ENCODE measurements at places on chromosomes 13 and 19.

DNA sequence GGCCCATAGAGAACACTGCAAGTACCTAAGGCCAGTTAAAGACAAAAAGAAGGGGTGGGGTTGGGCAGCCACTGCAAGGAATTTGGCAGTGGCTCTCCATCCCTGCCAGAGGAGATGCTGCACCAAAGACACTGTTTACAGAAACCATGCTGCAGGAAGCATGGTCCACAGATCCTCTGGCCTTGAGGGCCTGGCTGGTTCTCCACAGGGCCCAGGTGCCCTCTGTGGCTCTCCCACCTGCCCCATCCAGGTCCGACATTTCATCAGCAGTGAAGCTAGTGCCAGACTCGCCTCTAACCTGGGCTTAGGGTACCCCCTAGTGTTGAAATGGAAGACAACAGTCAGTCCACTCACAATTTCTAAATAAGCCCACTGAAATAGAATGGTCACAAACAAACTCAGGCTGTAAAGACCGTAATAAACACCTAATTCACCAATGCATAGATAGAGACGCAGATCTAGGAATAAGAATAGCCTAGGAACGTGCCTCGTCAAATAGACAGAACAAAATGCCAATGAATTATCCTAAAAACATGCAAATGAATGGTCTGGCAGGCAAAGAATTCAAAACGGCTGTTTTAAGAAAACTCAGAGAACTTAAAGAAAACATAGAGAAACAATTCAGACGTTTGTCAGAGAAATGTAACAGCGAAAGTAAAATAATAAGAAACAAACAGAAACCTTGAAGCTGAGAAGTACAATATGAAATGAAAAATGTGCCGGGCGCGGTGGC is 23.3 kb downstream of the LYPD4 start:
- peak; percentile 9 for DNase-seq

- no peak for DNase-seq
These were observed 984 bp downstream of the SIX5 start for GRCh38 chr19:45767881-45768654.

DNA sequence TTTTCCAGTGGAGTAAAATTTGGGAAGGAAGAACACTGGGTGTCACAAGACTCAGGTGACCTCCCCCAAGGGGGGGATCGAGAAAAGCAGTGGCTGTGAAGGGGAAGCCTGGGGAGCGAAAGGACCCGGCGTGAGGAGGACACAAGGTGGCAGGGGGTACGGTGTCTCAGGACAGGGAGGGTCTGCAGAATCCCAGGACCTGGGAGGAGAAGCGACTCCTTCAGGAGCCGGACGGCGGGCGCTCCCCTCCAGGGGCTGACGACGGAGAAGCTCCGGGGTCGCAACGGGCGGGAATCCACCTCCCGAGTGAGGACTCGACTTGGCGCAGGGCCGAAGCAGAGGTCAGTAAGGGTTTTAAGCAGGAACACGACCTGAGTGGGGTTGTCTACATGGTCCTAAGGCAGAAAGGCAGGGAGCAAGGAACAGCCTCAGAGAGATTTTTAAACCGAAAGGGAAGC is 529 bp downstream of the ZNF836 start:
- DNase-seq: no peak

DNA sequence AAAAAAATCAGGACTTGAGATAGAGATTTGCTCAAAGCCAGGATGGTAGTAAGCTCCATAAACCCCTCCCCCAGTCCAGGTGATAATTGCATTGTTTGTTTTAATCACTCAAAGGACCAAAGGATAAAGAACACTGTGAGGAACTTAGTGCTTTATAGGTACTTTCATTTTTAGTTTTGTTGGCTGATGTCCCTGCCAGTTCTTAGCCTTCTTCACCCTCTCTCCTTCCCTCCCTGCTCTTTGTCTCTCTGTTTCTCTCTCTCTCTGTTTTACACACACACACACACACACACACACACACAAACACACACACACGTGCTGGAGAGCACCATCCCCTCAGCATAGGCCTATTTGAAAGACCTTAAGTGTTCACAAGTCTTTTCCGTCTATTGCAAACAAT is 5.2 kb downstream of the FRY start:
- DNase-seq: no peak

DNA sequence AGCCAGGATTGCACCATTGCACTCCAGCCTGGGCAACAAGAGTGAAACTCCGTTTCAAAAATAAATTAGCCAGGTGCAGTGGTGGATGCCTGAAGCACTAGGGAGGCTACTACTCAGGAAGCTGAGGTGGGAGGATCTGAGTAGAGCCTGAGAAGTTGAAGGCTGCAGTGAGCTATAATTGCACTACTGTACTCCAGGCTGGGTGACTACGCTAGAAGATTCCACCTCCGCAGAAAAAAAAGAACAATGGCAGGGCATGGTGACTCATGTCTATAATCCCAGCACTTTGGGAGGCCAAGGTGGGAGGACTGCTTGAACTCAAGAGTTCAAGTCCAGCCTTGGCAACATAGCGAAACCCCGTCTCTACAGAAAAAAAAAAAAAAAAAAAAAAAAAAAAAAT is 20.5 kb downstream of the HAUS8 start:
- no peak for DNase-seq

GRCh38 chr19:13016628-13017305 is 21.5 kb downstream of the NFIX start:
- no peak for DNase-seq

- DNase-seq: no peak
These were observed 20.2 kb downstream of the AP1M1 start for GRCh38 chr19:16217716-16218451.

DNA sequence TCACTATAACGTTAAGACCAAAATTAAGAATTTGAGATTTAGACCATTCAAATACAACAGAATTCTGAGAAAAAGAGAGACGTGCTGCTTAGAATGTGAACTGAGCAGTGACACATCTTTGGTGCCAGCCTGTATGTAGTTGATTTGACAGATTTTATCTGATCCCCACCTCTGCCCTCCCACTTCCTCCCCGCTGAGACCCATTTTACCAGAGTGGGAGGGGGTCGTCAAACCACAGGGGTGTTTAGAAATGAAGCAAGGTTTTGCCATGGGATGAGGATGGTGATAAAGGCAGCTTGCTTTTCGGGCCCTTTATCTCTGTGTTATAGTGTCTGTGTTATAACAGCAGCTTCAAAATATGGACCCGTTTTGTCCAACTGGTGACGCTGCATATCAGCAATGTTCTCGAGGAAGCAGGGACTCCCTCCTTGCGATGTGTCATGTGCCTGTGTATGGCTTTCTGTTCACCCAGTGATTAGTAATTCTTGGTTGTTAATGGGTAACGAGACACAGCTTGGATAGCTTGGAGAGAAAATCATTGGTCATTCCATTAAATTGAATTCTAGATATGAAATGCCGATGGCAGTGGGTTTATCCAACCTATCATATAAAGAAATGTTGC is 125.0 kb downstream of the HS6ST3 start:
- no peak for DNase-seq

GRCh38 chr13:82010780-82011179 is 1669.9 kb upstream of the SPRY2 start:
- no peak for DNase-seq

GRCh38 chr19:1843646-1844394 is 4.5 kb downstream of the REXO1 start:
- DNase-seq: no peak

DNA sequence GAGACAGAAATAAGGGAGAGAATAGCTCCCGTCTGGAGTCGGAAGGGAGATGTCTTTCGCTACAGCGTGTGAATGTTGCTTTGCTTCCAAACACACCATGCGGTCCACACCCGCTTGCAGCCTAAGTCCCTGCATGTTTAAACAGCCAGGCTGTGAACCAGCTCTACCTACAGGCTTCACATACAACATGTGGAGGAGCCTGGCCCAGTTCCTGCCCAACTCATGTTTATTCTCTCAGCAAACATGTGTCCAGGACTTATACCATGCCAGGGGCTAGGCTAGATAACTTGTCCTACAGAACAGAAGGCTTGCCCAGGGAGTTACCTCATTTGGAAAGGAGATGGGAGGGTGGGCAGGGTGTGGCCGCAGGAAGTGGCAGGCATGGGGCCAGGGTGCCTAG is 181.5 kb downstream of the FOXO1 start:
- no peak for DNase-seq

DNA sequence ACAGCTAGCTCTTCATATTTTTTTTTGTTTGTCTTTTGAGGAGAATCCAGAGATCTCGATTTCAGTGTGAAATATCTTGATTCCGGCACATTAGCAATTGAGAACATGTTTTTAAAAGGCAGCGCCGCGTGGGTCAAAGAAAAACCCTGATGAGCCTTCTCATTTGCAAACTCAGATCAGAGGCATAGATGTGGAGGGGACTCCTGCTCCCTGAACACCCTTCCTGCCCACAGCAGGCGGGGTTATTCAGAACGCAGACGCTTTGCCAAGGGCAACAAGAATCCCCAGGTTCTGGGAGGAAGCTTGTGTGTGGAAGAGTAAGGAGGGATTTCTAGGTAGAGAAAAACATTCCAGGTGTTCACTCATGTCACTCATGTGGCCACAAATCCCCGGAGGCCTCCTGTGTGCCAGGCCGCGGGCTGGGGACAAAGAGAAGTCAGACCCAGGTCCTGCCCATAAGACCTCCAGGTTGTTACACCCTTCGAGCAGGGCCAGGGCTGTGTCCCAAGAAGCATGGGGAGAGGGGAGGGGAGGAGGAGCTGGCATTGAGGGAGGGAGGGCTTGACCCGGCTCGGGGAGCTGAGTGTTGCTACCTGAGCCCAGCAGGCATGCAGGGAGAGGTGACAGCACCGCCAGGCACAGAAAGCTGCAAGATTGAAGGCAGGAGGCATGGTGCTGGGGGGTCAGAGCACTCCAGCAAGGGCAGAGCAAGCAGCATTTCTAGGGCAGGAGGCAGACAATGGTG is 15.9 kb upstream of the IGLON5 start:
- no peak for DNase-seq

DNA sequence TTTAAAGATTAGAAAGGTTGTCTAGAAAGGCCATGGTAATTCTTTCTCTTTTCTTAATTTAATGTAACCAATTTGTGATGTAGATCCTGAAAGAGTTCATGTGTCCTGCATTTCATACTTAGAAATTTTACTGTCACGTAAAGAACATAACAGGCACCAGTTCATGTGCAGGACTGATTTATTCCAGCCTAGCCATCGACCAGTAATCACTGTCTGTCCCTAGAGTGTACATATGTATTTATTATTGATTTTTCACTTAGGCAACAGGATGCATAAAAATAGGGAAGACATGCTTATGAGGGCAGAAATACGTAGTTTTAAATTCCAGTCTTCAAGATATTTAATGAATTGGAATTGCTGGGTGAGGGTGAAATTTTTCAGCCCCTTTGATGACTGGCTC is 37.6 kb downstream of the TDRD12 start:
- DNase-seq: no peak
